Activated CD4-positive, alpha-beta T cell treated with anti-CD3 and anti-CD28 coated beads for 1 hour (primary cell): ENCODE measurements at places on chromosomes 1 and 21.

DNA sequence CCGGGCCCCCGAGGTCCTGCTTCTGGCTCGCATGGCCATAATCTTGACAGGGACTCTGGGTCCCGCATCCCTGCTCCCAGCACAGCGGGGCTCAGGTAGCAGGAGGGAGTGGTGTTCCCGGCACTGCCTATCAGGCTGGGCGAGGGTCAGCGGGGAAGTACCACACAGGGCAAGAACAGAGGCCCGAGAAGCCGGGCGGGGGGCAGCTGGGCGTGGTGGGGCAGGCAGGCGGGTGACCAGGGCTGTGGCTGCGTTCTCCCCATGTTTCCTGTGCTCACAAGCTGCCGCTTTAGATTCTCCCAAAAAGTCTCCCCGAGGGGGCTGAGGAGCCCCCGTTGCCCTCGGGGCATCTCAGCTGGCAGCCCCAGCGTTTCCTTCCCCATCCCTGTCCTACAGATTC, 18.3 kb downstream of the ATAD3B start:
- DNase-seq, result no peak

DNA sequence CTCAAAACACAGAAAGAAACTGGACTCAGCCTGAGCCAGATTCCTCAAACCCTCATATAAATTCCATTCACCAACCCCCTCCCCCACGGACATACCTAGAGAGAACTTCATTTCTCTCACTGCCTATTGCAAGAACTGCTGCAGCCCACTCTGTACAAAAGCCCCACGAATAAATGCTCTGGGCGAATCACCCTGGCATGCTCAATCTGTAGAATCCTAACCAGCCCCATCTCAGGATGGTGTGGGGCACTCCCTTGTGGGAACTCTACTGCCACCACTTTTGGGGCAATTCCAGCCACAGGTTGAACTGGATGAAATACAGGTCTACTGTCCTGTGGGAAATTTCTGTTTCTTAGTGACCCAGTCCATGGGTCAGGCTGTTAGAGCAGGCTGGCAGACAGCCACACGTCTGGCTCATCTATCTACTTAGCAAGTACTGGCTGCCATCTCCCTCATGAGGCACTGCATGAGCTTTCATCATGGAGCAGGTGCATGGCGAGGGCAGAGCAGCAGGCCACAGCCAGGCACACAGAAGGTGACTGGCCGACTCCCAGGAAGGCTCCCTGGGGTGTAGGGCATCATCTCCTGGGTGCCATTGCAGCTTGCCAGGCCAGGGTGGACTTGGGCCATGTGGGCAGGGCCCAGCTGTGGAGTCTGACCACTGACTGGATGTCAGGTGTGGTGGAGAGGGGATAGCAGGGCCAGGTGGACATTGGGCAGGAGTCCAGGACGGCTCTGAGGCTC, 1.6 kb upstream of the C1orf35 start:
- no peak for DNase-seq

DNA sequence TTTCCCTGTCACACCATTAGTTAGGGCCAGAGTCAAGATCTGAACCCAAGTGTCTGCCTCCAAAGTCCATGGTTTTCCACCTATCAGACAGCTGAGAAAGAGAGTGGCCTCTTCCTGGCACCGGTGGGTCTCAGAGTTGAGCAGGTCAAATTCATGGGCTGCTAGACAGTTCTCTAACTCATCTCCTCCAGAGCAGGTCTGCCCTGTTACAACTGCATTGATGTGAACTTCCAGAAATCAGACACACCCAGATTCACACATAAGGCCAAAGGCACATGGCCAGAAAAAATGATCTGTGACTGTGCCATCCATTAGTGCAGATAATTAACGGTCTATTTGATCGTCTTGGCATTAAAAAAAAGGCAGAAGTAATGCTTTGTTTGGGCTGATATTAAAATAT, 17.5 kb downstream of the SMIM12 start:
- DNase-seq, result no peak

GRCh38 chr1:66352792-66353191, 181.2 kb upstream of the SGIP1 start:
- no peak for DNase-seq

- no peak for DNase-seq
Observed at GRCh38 chr1:192589813-192590212, 14.2 kb downstream of the RGS1 start.

- no peak for DNase-seq
Observed at GRCh38 chr1:243471754-243472745, 216.2 kb downstream of the SDCCAG8 start.

- no peak for DNase-seq
Observed at GRCh38 chr1:96365076-96365475, 356.5 kb upstream of the PTBP2 start.

GRCh38 chr1:116909512-116910378, at the start of gene PTGFRN:
Gene PTGFRN, plus strand, starts transcription at chr1:116909916. Its CDS starts 288 bp downstream, at chr1:116910204.
- DNase-seq, result no peak

- no peak for DNase-seq
Observed at GRCh38 chr1:171257607-171258076, 9.3 kb downstream of the FMO1 start.
